Stimulated activated CD4-positive, alpha-beta T cell treated with anti-CD3 and anti-CD28 coated beads, Interleukin-1b, Interleukin-23, amount 100 ng/mL, for 4 hours (primary cell): ENCODE measurements at places on chromosomes 2 and 18.

- DNase-seq: no peak
Observed at GRCh38 chr2:111944531-111945210, 46.3 kb downstream of the MERTK start.

DNA sequence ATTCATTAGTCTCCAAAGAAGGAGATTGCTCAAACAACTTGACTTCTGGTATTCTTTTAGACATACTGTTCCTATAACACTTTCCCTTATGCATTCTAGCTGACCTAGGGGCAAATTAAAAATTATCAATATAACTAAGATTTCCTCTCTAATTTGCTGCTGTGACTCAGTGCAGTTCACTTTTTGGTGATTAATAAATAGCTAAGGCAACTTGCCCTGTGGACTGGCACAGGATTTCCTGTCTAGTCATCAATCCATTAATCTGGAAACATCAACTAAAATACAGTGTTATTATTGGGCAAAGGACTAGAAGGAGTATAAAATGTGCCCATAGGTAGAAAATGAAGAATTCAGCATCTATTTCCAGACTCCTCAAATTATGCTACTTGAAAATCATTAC is 83.5 kb upstream of the SERPINE2 start:
- no peak for DNase-seq

DNA sequence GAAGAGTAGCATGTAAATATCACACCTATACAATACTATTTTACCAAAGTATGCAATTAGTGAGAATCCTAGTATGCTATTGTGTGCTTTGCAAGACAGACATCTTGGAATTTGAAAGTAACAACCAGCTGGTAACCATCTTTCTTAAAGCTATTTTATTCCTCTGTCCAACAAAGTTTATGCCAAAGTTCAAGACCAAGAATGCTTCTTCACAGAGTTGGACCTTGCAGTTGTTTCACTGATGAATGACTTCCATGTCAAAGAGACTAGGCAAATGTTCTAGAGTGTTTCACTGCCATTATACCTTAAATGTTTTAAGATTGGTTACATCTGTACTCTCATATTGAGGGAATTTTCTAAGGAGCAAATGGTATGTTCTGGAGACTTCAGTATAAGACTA is 215.2 kb upstream of the CRIM1 start:
- no peak for DNase-seq

DNA sequence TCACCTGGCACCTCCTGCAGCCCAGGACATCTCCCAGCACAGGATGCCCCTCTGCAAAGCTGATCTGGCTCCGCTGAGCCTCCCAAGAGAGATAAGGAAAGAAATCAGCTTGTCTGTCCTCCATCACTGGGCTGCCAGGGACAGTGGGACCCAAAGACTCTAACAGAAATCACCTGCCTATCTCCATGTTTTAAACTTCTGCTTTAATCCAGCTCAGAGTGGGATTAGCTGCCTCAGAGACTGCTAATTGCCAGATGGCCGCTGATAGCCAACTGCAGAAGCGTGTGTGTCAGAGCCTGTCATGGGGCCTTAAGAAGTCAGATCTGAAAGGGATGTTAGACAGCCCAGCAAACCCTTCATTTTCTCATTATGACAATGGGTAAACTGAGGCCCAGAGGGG is 389.4 kb upstream of the KLHL29 start:
- no peak for DNase-seq

- no peak for DNase-seq
Observed at GRCh38 chr2:7207631-7208030, 290.4 kb downstream of the RNF144A start.

- DNase-seq: no peak
Observed at GRCh38 chr2:3624059-3624794, 29.3 kb downstream of the COLEC11 start.

DNA sequence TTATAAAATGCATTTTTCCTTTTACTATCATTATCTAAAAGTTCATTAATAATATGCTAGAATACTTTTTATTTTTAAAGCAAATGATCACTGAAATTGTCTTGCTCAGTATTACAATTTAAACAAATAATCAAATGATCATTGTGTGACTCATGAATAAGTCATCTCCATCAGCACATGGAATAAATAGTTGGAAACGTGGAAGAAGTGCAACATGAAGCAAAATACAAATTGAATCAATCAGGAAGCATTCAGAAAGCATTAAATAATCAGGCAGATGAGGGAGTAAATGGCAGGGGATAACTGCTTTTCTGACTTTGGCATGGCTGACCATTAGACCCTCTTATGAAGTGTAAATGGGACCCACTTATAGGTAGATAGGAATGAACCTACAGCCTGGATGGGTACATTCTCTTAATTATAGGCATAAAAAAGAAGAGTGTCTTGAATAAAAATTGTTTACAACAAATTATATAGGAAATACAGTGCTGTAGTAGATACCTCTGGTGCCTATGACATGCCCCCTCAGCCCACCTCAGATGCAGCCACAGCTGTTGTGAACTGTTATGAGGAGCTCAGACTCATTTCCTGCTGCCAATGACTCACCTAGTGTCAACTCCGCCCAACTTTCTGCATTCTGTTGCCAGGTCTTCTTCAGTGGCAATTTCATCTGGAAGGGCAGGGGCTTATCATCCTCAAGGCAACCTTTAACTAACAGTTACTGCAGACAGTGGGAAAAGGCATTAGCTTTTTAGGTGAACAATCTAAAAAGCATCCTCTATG is 936.0 kb downstream of the TRIB2 start:
- DNase-seq: no peak

- no peak for DNase-seq
Observed at GRCh38 chr2:234970477-234970882, 18.7 kb downstream of the SH3BP4 start.

DNA sequence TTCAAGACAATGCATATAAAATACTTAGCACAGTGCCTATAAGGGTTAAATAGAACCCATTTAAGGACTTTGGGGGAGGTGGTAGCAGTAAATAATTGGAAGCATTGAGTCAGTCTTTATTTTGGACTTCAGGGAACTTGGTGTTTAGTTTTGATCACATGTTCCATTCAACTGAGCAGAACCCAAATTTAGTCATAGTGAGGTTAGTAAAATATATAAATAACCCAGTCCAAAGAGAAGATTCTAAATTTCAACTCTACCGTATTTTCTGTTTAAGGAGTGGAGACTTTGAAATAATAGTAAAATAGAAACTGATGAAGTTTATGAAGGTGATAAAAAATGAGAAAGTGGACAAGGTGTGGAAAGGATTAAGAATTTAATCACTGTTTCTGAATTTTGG is 19.7 kb downstream of the TWSG1 start:
- DNase-seq: no peak

GRCh38 chr2:70826696-70827350 is 6.4 kb upstream of the CLEC4F start:
- DNase-seq: no peak

GRCh38 chr18:39806525-39806924 is 2148.5 kb upstream of the PIK3C3 start:
- DNase-seq: no peak

GRCh38 chr18:45687621-45688020 is 36.4 kb upstream of the SLC14A1 start:
- no peak for DNase-seq

DNA sequence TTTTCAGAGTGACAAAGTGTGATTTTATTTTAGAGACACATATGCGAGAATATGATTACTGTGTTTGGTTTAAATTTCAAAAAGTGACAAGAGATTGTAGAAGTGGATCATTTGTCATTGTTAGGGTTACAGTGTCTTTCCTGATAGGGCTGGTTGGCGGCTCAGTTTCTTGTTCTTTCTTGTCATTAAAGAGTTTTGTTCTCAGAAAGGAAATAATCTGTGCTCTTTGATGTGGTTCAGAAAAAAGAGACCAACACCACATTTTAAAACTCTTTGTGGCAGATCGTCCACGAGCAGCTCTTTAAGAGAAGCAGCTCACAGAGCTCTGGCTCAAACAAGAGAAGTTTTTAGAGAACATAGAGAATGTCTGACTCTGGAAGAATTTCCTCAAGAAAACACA is 45.6 kb upstream of the ZNF532 start:
- DNase-seq: peak; percentile 3

DNA sequence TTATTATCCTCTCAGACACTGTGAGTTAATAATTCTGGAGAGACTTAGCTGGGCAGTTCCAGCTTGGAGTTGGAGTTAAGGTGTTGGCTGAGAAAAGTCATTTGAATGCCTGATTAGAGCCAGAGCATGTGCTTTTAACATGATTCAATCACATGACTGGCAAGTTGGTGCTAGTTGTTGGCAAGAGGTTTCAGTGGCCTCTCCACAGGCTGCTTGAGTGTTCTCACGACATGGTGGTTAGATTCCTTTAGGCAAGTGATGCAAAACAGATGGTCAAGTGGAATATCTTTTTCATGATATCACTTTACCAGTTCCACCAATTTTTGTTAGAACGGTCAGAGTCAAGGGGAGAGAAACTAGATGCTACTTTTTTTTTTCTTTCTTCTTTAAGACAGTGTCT is 262.7 kb upstream of the FN1 start:
- DNase-seq: no peak
